Hematopoietic multipotent progenitor cell treated with erythropoietin and hydrocortisone succinate and interleukin-3 and kit ligand, for 6 days (in vitro differentiated cells): ENCODE measurements at places on chromosomes 2 and 18.

- DNase-seq: peak; percentile 58
These were observed 79.7 kb upstream of the TAF1B start for GRCh38 chr2:9763356-9764152.

DNA sequence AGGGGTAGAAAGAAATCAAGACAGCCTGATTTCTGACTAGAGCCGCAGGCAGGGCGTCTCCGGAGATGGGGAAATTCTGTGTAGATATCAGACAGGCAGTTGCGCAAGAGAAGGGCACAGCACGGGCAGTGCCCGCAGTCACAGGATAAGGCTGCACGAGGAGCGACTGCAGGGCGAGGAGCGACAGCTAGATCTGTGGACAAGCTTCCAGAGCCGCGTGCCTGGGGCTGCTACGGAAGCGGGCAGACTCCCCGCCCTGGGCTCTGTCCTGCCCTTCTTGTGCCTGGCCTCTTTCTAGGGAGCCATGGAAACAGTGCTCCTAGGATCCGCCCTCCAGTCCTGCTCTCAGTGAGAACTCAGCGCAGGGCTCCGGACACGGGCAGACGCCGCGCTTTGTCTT, 12.6 kb downstream of the MC5R start:
- DNase-seq: no peak

DNA sequence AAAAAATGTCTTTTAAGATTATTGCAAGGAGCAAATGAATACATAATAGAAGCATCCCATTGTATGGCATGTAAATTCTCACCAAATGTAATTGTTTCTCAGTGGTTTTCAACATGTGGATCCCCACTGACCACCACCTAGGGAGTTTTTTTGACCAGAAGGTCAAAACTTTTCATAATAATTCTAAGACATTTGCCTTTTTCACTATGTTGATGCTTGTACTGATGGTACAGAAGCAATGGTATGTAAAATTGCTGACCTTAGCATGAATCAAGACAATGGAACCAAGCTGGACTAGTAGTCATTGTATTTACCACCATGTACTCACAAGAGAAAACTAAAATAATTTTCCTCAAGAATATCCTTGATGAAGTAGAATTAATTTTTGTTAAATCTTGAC, 36.8 kb downstream of the RAB10 start:
- DNase-seq: no peak

DNA sequence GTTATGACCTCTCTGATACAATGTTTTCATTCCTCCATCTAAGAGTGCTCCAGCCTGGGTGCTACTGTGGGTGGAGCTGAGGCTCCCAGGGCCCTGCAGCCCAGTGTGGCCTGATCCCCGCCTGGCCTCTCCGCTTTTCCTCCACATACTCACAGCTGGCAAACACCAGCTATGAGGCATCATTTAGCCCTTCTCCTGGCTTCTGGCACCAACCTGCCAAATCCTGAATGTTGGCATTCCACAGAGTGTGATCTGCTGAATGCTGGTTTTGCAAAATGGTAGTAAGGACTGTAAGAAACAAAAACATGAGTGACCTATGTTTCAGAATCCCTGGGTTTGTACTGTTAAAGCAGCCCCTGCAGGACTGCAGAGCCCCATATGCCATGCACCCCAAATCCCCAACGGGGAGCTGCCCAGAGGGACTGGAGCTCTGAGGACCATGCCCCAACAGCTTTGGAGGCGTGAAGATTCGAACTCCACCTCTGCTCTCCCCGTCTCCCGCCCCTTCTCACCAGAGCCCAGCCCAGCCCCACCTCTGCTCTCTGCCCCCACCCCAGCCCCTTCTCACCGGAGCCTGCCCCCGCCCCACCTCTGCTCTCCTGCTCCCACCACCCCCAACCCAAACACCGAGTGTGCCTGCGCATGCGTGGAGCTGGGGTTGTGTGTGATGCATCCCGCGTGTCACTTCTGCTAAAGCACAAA, 4.2 kb downstream of the SLC66A2 start:
- DNase-seq: no peak

GRCh38 chr2:191318037-191318728, 73.0 kb downstream of the MYO1B start:
- DNase-seq: peak; percentile 9

- DNase-seq: no peak
These were observed 2.4 kb downstream of the TSGA10 start for GRCh38 chr2:99152199-99152895.

DNA sequence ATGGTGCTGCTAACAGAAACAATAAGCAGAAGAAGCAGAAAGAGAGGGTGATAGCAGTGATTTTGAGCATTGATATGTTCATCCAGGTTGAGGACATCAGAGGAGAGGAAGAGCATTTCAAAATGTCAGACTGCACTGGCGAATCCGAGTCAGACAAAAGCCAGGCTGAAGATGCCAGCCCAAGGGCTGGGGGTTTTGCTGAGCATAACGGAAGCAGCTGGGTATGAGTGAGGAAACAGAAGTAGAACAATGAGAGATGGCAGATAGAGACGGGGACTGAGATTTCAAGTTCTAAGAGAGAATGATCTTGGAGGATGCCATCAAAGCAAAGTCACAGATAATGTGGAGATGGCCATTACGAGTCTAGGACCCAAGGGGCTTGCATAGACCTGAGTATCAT, 151.2 kb downstream of the RNF144A start:
- DNase-seq: no peak

DNA sequence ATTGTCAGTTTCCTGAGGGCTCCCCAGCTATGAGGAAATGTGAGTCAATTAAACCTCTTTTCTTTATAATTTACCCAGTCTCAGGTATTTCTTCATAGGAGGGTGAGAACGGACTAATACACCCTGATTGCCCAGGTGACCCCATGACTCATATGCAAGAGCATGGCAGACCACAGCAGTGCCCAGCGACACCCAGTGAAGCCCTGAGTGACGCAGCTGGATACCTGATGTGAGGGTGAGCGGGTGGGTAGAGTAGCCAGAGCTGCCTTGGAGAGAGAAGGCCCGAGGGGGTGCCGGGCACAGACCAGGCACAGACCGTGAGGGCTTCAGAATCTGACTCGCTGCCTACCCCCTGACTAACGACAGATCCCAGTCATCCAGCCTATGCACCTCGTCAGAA, 15.4 kb downstream of the ALPG start:
- no peak for DNase-seq

DNA sequence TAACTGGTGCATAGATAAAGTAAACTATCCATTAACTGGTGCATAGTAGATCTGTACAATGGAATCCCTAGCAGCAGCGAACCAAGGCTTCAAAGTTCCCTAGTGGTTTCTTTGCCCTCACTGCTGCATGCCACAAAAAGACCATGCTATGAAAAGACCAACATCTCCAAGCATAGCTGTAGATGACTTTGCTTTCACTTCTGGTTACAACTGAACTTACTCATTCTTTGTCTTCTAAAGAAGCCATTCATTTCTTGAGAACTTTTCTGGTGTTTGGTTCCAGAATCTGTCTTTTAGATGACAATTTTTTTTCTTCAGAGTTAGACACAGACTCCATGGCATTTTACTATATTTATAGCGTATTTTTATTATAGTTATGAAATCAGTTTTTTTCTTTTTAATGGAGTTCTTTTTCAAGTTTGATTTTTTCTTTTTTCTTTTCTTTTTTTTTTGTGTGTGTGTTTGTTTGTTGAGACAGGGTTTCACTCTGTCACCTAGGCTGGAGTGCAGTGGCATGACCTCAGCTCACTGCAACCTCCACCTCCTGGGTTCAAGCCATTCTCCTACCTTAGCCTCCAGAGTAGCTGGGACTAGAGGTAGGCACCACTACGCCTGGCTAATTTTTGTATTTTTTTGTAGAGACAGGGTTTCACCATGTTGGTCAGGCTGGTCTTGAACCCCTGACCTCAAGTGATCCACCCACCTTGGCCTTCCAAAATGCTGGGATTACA, 63.6 kb downstream of the SLC35F5 start:
- peak; percentile 32 for DNase-seq

GRCh38 chr2:43898838-43899346, 60.1 kb downstream of the ABCG8 start:
- no peak for DNase-seq

- no peak for DNase-seq
These were observed 137.0 kb upstream of the ATP5MC3 start for GRCh38 chr2:175318542-175318941.

- no peak for DNase-seq
These were observed 113.6 kb upstream of the FAM98A start for GRCh38 chr2:33712674-33713073.

DNA sequence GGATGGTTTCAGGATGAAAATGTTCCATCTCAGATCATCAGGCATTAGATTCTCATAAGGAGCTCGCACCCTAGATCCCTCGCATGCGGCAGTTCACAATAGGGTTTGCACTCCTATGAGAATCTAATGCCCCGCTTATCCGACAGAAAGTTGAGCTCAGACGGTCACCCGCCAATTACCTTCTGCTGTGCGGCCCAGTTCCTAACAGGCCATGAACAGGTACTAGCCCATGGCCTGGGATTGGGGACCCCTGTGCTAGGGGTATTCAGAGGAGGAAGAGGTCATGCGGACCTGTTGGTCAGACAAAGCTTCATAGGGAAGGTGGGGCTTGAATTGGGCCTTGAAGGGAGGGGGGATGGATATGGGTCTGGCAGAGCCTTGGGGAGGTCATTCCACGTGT, 4.4 kb upstream of the BUB1 start:
- no peak for DNase-seq
